AG10803 (cell line): ENCODE measurements at places on chromosomes 3 and 15.
A peak's percentile ranks its signal among the peaks of the same experiment; 100 is the strongest.

GRCh38 chr15:60228619-60229018 is 169.2 kb downstream of the ANXA2 start:
- DNase-seq, result no peak

- peak; percentile 75 for DNase-seq
Measured at GRCh38 chr3:98962189-98962930, 60.9 kb upstream of the DCBLD2 start.

DNA sequence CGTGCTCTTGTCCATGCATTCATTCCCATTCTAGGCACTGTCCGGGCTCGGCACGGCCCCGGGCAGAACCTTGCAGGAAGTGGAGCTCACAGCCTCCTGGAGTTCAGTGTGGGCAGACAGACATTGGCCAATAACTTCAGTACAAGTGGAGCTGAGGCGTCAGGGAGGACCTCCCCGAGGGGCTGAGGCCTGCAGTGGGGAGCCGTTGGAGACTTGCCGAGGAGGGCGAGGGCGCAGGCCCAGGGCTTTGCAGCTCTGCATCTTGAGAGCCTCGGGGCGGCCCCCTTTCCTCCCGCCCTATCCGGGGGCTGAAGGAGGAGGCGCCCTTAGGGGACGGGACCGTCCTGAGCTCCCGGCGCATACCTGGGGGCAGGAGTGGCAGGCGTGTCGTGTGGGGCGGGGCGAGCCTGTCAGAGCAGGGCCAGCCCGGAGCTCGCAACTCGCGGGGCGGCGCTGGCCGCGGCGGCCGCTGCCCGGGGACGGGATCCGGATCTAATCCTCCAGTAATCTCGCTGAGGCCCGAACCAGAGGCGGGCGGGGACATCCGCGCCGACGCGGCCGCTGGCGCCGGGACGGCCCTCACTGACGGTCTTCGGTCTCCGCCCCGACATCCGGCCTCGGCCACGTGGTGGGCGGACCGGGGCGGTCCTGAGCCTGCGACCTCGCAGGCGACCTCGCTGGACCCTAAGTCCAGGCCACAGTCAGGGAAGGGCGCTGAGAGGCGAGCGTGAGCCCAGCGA is at the start of gene ACY1:
Gene ACY1, plus strand, starts transcription at position 698 of the 740 bp plus-strand sequence. CDS start 530 bp downstream, outside the sequence.
- peak; percentile 84 for DNase-seq

GRCh38 chr3:16697443-16698147 is 92.4 kb upstream of the DAZL start:
- DNase-seq, result peak; percentile 48

- DNase-seq, result no peak
Measured at GRCh38 chr3:137778941-137779340, 14.8 kb downstream of the SOX14 start.

DNA sequence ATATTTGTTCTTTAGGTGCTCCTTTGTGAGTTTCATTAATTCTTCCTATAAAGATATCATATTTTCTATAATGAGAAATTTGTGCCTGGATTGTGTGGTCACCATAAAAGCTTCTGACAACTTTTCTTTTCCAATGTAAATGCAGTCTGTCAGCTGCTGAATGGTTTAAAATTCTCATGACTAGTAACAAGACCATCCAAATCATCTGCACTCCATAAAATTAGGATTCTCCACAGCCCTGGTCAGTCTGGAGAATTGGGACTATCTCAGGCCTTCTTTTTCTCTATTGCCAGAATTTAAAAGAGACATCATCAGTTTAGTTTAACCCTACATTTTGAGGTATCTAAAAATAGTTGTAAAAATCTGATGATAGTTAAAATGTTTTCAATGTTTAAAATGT is 180.9 kb downstream of the DTWD1 start:
- no peak for DNase-seq

GRCh38 chr15:52010633-52011595 is 8.1 kb upstream of the MAPK6 start:
- peak; percentile 84 for DNase-seq

- no peak for DNase-seq
Measured at GRCh38 chr3:194117104-194117845, 18.7 kb upstream of the HES1 start.

- no peak for DNase-seq
Measured at GRCh38 chr15:28887339-28888174, 1.8 kb downstream of the APBA2 start.
